ENCODE measurements at places on chromosomes 4 and X.

DNA sequence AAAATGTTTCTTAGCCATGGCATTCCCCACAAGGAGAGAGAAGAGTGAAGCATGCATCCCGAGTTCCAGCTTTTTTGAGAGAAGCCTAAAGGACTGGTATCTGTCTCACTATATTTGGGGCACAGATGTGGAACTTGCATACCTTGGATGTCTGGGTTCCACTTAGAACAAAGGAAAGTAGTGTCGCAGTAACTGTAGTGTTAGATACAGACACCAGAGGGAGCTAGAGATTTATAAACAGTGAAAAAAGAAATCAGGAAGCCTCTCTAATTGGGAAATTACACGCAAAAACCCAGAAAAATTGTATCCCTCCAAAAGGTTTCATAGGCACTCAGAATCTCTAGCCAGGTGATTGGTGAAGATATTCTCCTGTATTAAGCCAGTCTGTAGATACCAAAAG, 34.4 kb downstream of the AGTR2 start:
- peak; percentile 8 for DNase-seq

GRCh38 chrX:136761421-136761820, 19.3 kb downstream of the ARHGEF6 start:
- no peak for DNase-seq

GRCh38 chr4:145315811-145316225, 135.4 kb upstream of the OTUD4 start:
- DNase-seq: no peak

GRCh38 chrX:80578517-80579105, 158.4 kb downstream of the TENT5D start:
- no peak for DNase-seq

DNA sequence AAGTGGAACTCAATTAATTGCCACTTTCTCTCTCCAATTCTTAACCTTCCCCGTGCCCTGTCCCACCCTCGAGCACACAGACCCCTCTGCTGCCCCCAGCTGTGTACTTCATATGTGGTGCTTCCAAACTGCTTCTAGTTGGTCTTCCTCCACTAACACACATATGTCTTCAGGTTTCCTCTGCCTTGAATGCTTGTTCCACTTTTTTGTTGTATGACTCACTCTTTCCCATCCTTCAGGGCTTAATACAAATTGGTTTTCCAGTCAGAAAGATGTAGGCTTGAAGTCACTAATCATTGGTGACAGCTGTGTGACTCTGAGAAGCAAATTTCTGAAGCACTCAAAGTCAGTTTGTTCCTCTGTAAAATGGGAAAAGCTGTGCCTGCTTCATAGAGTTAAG, 30.6 kb downstream of the TRIM2 start:
- DNase-seq: no peak

DNA sequence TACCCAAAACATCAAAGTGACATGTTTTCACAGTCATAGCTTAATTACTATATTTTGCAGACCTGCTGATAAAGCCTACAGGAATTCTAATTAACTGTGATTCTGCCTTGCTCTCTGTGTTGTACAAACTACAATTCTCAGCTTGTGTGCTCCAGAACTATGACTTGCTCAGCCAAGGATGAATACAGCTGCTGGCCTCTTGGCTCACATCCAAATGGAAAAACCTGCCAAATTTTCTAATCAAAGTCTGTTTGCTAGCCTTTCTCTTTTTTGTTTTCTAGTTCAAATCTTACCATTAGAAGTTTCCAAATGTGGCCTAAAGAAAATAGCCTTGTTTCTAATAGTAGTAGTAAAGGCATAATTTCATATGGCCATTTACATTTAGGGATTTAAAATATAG, 1176.8 kb downstream of the FAM133A start:
- no peak for DNase-seq

DNA sequence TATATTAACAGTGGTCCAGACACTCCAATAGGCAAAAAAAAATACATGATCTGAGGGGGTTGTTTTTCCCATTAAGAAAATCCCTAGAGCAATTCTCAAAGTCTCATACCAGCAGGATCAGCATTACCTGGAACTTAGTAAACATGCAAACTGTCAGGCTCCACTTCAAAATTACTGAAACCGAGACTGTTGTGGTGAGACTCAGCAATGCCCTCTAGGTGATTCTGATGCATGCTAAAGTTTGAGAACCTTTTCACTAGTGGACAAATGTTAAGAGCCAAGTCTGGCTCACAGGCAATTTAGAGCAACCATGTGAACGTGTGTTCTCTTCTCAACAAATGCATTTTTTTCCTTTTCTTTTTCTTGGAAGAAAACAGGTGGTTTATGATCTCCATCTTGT, 30.2 kb downstream of the NEK1 start:
- DNase-seq: no peak

DNA sequence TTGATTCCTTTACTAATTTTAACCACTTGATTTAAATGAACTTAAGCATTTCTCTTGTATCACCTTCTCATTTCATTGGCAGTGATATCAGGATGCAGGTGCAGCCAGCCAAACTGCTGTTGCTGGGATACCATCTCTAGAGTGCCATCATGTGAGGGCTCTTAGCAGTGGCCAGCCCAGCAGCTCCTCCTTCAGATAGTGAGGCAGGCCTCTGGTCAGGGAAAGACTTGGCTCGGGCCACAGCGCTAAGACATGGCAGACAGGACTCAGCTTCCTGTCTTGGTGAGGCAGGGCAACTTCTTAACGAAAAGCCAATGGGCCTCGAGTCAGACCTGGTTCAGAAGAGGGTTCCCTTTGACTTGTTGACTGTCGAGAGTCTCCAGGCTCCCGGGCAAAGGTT, 50.0 kb downstream of the NOP14 start:
- no peak for DNase-seq

- no peak for DNase-seq
These were observed 45.3 kb downstream of the SLC9A6 start for GRCh38 chrX:136030303-136031191.

DNA sequence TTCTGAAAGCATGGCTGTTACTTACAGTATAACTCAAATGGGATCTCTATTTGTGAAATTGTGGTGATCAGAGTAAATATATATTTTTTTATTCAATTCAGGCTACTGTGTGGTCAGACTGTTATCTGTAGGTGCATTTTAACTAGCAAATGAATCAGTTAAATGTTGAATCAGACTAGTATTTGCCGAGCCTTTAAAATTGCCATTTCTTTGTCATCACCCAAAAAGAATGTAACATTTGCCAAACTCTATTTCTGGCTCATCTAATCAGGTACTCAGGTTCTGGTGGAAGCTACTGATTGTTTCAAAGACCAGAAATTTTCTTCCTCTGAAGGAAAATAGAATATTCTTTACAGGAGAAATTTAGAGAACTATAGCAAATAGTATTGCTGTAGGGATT, 1.8 kb upstream of the NAA15 start:
- DNase-seq: no peak

- no peak for DNase-seq
These were observed 30.0 kb upstream of the MYOZ2 start for GRCh38 chr4:119105605-119106004.

DNA sequence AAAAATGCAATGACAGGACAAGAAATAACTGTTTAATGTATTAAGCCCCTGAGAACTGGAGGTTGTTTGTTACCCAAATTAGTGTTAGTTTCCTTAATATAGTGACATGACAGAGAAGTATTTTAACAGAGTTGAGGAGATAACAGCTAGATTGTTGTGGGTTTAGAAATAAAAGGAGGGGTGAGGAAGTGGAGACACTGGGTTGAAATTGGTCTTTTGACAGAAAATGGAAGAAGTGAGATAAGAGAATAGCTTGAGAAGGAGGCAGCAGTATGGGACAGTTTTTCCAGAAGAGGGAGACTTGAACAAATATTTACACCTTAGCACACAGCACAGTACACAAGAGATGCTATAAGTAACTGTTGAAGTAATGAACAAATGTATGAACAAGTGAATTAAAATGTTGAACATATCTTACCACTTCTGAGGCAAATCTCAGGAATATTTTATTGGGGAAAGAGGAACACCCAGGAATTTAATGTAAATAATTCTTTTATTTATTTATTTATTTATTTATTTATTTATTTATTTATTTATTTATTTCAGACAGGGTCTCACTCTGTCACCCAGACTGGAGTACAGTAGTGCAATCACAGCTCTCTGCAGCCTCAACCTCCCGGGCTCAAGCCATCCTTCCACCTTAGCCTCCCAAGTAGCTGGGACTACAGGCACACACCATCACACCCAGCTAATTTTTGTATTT, 58.0 kb upstream of the EGFL6 start:
- no peak for DNase-seq

DNA sequence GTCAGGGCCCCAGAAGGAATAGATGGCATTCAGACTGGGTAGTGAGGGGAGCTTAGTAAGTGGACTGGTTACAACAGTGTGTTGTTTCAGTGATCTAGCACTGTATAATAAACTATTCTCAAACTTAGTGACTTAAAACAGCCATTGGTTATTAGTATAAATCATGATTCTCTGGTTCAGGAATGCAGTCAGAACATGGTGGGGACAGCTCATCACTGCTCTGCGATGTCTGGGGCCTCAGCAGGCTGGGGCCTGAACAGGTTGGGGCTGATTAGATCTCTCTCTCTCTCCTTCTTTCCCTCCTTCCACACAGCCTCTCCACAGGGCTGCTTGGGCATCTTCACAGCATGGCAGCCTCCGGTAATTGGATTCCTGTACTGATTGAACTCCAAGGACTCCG, 160.4 kb downstream of the GATB start:
- DNase-seq: no peak

GRCh38 chrX:130909469-130910136, 6.6 kb upstream of the ENOX2 start:
- DNase-seq: no peak

DNA sequence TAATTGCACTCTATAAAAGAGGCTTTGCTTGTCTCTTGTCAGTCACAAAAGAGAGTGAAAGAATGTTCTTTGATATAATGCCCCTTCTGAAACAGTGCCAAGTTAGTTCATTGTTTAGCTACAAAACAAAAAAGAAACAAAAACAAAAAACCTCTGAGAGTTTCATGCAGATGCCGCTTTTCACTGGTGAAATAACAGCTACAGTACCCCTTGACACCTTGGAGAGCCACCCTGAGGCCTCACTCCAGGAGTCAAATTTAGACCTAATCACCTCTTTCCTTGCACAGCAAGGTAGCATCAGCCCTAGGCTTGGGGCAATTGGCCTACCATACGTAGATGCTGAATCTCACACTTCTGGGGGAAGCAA, 185.2 kb downstream of the UNC5C start:
- no peak for DNase-seq

GRCh38 chrX:68249903-68250302, 183.4 kb downstream of the OPHN1 start:
- no peak for DNase-seq

- DNase-seq: no peak
These were observed 214.7 kb downstream of the CBR4 start for GRCh38 chr4:168795346-168795745.

Measured in nephron progenitor cell (in vitro differentiated cells).